ENCODE measurements at places on chromosomes 4 and X. TPM values are rescaled to one million over a fixed set of nuclear protein-coding genes. Genes with fewer than 3 reads are reported as not detected.

The ACTRT1 gene
- not detected for total RNA-seq

The NRK gene
- total RNA-seq, result not detected

The HDX gene
- 2.2 TPM for total RNA-seq

The PORCN gene
- total RNA-seq, result 15.8 TPM

The LRIT3 gene
- total RNA-seq, result 0.09 TPM

The SERTM2 gene
- total RNA-seq, result not detected

The ARX gene
- 0.38 TPM for total RNA-seq

The RAB41 gene
- total RNA-seq, result not detected

The LAP3 gene
- 48.4 TPM for total RNA-seq

The TMEM156 gene
- 22.8 TPM for total RNA-seq

The SPANXA1 gene
- 0.23 TPM for total RNA-seq

The NAT8L gene
- total RNA-seq, result 13.6 TPM

The ZNF827 gene
- total RNA-seq, result 1.4 TPM

The MAGT1 gene
- 37.8 TPM for total RNA-seq

The DKK2 gene
- total RNA-seq, result not detected

The GAGE2A gene
- total RNA-seq, result not detected

The MAGEB2 gene
- total RNA-seq, result not detected

The FNIP2 gene
- total RNA-seq, result 6.4 TPM

The NLGN4X gene
- 0.02 TPM for total RNA-seq

The BEX1 gene
- not detected for total RNA-seq

The SLC2A9 gene
- 0.31 TPM for total RNA-seq

The SLC4A4 gene
- 1.7 TPM for total RNA-seq

The HMX1 gene
- 0.13 TPM for total RNA-seq

The ADH1A gene
- total RNA-seq, result not detected

The ALB gene
- total RNA-seq, result not detected

The BEX2 gene
- total RNA-seq, result 9.3 TPM

The SHROOM3 gene
- total RNA-seq, result 16.6 TPM

The PABPC4L gene
- total RNA-seq, result 0.07 TPM

The S100G gene
- total RNA-seq, result not detected

The PCYT1B gene
- not detected for total RNA-seq

The GPC4 gene
- total RNA-seq, result 0.02 TPM
